Suppressor macrophage treated with lipopolysaccharide for 4 hours (primary cell): ENCODE measurements at places on chromosomes 3 and 15.

- DNase-seq, result no peak
These were observed 535.1 kb downstream of the NLGN1 start for GRCh38 chr3:173932624-173933023.

- peak; percentile 61 for DNase-seq
These were observed 253.6 kb downstream of the MAGI1 start for GRCh38 chr3:65785065-65785645.

GRCh38 chr15:57545995-57546394 is 45.7 kb upstream of the MYZAP start:
- DNase-seq, result no peak

GRCh38 chr3:194184265-194184751 is 48.4 kb downstream of the HES1 start:
- no peak for DNase-seq

DNA sequence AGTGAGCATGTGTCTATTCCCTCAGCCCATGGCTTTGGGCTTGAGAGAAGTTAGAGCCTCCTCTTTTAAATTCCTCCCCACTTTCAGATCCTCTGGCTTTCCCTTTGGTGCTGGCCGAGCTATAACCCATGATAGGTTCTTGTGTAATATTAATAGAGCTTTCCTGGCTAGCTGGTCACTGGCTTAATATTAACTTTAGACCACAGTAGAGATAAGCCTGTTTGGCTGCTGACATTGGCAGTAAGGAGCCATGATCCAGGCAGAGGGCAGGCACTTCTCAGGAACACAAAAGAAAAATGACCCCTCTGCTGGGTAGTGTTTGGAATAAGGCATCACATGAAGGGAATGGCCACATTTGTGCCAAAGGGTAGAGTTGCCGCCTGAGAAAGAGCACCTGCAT is 65.4 kb upstream of the UMPS start:
- DNase-seq, result no peak
